Stimulated activated CD4-positive, alpha-beta T cell treated with anti-CD3 and anti-CD28 coated beads, Interleukin-12 subunit alpha, Interleukin-12 subunit beta, amount 100 ng/mL, for 24 hours (primary cell): ENCODE measurements at places on chromosomes 12 and 14.

- no peak for DNase-seq
Measured at GRCh38 chr14:21255385-21256101, 13.7 kb downstream of the HNRNPC start.

DNA sequence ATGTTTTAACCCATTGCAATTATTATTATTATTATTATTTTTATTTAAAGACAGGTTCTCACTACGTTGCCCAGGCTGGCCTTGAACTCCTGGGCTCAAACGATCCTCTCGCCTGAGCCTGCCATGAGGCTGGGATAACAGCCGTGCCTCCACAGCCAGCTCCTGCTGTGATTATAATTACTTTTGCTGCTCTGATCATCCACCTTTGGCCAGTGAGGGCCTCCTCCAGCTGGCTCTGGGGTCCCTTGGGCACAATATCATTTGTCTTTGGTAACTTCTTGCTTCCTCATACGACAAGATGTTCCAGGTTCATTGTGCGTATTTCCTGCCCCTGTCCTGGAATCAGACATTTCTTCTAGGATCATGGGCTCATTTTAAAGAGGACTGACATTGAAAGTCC is 28.4 kb downstream of the LRTM2 start:
- DNase-seq = no peak

DNA sequence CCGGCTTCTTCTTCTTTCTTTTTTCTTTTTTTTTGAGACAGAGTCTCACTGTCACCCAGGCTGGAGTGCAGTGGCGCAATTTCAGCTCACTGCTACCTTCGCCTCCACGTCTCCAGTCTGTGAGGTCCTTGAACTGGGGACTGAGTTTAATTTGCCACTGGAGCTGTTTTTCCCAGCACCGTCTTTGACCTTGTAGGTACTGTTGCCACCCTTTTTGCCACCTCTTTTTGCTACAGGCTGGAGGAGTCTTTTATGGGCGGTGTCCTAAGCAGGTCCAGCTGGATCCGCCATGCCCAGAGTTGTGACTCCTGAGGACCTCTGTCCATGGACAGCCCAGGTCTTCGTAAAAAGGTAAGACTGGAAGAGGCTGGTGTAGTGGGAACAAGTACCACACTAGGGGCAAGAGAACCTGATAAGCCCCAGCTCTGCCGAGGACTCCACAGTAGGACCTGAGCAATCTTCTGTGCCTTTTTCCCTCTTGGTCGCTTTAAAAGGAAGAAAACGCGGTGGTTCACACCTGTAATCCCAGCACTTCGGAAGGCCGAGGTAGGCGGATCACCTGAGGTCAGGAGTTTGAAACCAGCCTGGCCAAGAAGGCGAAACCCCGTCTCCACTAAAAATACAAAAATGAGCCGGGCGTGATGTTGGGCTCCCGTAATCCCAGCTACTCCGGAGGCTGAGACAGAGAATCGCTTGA is 946 bp downstream of the RNU4-2 start:
- DNase-seq = no peak

DNA sequence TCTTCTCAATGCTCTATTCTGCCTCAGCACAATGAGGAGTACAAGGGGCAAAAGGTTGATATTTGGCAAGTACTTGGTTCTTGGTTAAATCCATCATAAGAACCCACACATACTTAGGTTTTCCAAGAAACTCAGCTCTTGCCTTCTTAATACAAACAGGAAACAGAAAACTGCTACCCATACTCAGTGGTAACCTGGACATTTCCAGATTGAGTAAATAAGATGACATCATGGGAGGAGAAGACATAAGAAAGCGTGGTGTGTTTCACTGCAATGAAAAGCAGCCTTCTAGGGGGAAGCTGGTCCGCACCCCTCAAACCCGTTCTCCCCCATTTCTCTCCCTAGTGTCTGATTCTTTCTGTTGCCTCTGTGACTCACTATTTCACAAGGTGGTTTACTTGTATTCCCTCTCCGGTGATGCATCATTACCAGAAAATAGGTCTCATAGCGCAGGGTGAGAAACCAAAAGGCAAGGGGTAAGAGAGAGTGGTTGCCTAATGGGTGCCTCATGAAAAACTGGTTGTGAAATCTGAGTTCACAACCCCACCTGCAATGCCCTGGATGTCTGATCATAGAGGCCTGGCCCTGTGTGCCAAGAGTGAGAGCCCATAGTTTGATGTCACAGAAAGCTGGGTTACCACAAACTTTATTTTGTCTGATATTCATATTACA is 326.5 kb upstream of the TBX3 start:
- no peak for DNase-seq

GRCh38 chr12:11960646-11961045 is 110.1 kb upstream of the BCL2L14 start:
- DNase-seq = no peak

GRCh38 chr14:91749868-91750267 is 18.0 kb upstream of the CATSPERB start:
- DNase-seq = no peak

DNA sequence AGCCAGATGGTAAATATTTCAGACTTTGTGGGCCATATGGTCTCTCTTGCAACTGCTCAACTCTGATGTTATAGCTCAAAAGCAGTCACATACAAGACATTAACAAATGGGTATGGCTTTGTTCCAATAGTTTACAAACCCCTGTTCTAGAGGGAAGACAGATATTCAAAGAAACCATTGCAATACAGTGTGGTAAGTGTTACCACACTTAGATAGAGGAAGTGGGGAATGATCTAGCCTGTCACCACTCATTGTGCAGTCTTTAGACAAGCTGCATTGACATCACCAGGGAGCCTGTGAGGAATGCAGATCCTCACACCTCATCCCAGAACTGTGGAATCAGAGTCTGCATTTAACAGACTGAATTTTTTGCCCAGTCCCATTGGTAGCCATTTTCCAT is 80.0 kb upstream of the RGS6 start:
- DNase-seq = no peak

DNA sequence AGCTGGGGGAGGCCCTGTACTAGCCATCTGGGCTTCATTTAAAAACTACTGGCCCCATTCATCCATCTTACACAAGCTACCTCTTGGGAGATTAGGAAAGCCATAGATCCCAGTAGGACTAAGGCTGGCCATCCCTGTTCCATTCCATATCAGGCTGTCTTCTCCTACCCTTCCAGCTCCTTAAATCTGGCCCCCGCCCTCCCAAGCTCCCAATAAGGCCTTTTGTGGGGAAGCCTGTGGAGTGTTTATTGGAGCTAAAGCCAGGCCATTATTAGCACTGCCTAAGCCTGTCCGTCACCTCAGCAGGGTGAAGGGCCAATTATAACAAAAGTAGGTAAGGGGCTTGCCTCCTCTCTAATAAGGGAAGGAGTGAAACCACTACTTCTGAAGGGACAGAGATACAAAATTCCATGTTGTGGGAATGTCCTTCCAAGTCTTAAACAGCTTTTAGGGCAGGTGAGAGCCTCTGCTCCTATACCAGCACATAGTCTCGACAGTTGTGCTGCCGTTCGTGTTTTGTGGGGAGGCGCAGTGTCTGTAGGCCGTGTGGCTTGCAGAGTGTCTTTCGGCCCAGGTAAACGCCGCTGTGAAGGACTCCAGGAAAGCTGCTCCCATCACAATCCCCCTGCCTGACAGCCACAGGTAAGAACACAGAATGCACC is 3.7 kb downstream of the MYL6 start:
- no peak for DNase-seq

GRCh38 chr14:101927859-101928258 is 36.5 kb upstream of the DYNC1H1 start:
- no peak for DNase-seq

- no peak for DNase-seq
Measured at GRCh38 chr14:61615743-61616523, 79.4 kb upstream of the HIF1A start.

- DNase-seq = no peak
Measured at GRCh38 chr12:66716522-66716921, 37.6 kb upstream of the GRIP1 start.

- DNase-seq = no peak
Measured at GRCh38 chr12:111953455-111953854, 59.5 kb downstream of the TMEM116 start.

- no peak for DNase-seq
Measured at GRCh38 chr12:106801167-106801708, 26.8 kb downstream of the RIC8B start.

DNA sequence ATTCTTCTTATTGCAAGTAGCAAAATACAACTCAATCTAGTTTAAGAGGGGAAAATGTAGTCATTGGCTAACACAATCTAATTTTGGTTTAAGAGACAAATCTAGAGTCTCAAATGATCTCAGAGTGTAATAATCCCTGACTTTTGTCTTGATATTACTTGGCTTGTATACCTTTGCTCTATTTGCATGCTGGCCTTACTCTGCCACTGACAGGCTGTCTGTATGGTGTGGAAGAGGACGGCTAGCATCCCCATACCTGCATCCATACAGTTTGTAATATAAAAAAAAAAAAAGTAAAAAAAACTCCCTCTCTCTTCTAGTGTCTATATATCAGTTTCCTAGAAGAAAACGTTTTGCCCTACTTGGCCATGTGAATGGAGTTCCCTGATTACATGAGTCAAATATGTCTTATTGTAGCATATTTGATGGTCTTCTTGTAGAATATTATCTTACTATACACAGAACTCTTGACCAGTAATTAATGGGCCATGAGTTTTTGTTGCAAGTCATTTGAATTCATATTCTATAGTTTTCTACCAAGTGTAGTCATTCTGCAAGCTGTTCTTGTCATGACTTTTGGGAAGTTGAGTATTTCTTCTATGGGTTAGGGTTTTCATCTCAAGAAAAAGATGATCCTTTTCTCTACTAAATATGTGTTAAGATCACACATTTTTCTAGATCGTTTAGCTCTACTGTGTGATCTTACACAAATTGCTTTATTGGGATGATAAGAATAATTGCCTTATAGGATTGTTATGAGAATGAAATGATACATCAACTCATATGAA is 8.2 kb downstream of the HIF1A start:
- DNase-seq = no peak

DNA sequence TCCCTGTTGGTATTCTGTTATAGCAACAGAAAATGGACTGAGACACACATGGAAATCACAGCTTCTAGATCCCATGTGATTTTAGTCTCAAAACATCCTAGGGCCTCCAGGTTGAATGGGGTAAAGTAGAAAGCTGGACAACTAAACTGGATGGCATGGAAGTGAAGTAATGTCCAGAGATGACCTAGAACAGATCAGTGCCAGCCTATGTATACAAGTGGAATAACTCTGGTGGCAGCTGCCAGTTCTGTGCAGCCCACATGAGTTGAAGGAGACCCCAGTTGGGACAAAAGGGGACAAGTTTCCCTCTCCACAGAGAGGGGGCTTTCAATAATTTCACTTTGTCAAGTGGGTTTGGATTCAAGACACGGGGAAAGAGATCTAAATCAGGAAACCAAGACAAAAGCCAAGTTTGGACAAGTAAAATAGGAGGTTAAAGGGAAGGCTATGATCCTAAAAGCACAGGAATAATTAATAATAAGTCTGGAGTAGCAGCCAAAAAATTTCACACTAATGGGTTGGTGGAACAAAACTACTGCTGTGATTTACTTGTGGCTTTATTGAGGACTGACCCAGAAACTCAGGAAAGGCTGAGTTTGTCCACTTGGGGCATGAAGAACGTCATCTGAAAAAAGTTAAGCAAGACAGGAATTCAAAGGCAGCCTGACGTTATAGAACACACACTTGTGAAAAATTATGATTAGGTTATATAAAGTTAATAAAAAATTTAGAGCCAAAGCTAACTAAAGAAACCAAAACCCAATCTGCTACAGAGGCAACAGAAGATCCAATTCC is 11.7 kb downstream of the KIF21A start:
- no peak for DNase-seq

DNA sequence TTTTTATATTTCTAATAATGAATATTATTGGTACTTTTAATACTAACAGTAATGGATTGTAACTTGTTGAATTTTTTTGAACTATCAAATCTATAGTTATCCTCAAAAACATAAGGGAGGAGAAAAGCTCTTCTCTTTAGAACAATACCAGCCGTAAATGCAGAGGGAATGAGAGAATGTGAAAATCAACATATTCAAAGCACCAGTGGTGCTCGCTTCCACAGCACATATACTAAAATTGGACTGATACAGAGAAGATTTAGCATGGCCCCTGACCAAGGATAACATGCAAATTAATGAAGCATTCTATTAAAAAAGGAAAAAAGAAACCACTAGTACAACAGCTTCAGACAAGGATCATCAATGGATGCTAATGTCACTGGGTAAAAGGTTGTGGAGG is 15.8 kb downstream of the R3HDM2 start:
- no peak for DNase-seq

- DNase-seq = no peak
Measured at GRCh38 chr14:37422319-37422718, 172.7 kb downstream of the FOXA1 start.

DNA sequence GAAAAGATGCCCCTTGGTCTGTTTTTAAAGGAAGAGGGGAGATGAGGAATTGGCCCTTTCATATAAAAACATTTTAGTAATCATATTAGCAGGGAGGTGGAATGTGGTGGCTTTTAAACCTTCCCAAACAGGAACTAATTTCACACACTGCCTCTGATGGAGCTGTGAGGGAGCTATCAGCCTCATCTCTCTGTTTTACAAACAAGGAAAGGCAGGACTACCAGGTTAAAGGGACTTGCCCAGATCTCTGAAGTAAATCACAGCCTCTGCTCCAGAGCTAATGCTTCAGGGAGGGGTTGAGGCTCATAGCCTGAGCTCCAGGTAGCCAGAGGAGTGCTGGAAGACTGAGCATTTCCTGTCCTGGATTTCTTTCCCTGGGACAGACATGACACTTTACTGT is 1.1 kb upstream of the BMP4 start:
- no peak for DNase-seq

GRCh38 chr12:90233168-90234100 is 524.8 kb upstream of the ATP2B1 start:
- no peak for DNase-seq

GRCh38 chr14:51929910-51930682 is 59.2 kb upstream of the RTRAF start:
- no peak for DNase-seq

DNA sequence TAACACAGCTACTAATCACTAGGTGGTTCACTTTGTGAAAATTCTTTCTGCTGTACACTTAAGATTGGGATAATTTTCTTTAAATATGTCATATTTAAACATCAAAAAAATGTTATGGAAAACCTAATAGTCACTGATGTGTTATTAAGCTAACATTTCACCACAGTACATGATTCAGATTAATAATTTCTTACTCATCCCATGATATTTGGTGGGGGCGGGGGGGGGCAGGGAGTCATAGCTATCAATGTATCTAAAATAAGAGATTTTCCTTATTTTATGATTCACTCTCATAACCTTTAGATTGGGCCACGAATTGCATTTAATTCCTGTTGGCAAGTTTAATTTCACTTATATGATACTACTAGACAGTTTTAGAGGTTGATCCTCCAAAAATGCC is 88.8 kb downstream of the KCNH5 start:
- DNase-seq = no peak

DNA sequence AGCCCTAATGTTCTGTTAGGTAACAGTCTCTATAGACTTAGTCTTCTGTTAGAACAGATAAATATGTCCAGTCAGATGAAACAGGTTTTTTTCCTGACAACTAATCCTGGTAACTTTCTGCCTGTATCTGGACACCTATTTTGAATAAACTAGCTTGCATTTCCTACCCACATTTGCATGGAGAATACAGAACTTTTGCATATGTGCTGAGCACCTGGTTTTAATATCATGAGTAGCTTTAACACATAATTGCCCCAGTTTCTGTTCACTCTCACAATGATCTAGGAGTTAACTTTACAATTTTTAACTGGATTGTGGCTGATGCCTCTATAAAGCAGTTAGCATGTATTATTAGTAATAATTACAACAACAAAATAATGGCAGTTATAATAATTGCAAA is 111.7 kb downstream of the KTN1 start:
- DNase-seq = no peak
